ENCODE measurements at places on chromosomes 12 and 14.

GRCh38 chr12:10406725-10407124 is 2.8 kb downstream of the KLRC4 start:
- DNase-seq, result peak; percentile 44

DNA sequence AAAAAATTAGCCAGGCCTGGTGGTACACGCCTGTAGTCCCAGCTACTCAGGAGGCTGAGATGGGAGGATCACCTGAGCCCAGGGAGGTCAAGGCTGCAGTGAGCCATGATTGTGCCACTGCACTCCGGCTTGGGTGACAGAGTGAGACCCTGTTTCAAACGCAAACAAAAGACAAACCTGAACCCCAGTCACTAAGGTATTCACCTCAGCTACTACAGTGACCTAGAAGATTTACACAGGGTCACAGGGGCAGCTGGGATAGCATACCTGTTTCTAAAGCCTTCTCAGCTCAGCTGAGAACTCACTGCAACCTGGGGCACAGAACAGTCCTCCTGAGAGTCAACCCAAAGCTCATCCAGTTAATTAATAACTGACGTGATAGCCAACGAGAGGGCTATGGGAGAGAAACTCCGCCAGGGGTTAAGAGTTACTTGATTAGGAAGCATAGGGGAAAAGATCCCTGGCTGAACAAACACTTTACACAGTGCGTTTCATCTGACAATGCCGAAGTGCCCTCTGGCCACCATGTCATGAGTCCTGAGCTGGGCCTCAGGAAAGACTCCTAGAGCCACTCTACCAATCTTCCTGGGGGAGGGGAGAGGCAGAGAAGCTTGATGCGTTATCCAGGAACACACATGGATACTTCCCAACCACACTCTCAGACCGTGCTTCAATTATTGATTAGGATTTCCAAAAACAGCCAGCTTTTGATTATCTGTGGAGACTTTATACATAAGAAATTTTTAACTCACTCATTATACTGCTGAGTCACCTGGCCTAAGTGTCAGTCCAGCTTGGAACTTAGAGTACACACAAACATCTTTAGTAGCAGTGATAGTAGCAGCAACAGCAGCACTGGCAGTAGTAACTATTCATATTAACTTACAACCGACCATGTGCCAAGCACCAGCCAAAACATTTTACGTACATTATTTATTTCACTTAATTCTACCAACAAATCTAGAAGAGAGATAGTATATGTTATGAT is 48.2 kb downstream of the FOXN3 start:
- DNase-seq, result no peak

DNA sequence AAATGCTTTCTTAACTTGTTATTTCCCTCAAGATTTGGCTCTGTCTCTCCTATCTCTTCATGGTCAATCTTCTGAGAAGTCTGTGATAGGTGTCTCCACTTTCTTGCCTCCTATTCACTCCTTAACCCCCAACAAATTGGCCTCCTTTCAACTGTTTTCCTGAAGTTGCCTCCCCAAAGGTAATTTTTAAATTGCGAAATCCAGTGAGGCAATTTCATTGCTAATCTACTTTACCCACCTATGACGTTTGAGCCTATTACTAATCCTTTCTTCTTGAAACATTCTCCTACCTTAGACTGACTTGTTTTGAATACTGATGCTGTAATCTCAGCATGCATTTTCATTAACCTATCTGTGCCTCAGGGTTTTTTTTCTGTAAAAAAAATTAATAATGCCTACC is 6.0 kb upstream of the KCNH5 start:
- DNase-seq, result no peak

GRCh38 chr12:67161322-67161918 is 107.7 kb upstream of the CAND1 start:
- peak; percentile 53 for DNase-seq

GRCh38 chr14:75123991-75124390 is 2.9 kb downstream of the NEK9 start:
- DNase-seq, result peak; percentile 79
